HuH-7 (cell line): ENCODE measurements at places on chromosomes 11 and 22.

- DNase-seq, result peak; percentile 55
Observed at GRCh38 chr22:20803696-20804324, 29.9 kb downstream of the SERPIND1 start.

DNA sequence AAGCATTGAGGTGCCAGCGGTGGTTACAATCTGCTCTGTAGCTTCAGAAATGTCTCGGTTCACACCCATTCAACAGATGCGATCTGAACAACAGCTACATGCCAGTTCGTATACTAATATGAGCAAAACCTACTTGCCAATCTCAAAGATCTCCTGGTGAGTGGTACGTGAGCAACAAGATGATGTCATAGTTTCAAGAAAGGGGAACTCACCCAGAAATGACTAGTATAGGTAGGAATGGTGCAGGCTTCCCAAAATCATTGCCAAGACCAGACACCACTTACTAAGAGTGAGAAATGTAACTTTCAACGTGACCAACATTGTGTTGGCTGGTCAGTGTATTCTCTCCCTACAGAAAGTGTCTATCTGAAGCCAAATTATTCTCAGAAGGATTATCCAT is 31.1 kb downstream of the OR6Q1 start:
- DNase-seq, result no peak

GRCh38 chr11:71976551-71976950 is 22.2 kb upstream of the IL18BP start:
- DNase-seq, result no peak

GRCh38 chr11:96267496-96268032 is 75.4 kb downstream of the MAML2 start:
- no peak for DNase-seq

GRCh38 chr11:44574610-44575287 is 9.3 kb downstream of the CD82 start:
- no peak for DNase-seq

DNA sequence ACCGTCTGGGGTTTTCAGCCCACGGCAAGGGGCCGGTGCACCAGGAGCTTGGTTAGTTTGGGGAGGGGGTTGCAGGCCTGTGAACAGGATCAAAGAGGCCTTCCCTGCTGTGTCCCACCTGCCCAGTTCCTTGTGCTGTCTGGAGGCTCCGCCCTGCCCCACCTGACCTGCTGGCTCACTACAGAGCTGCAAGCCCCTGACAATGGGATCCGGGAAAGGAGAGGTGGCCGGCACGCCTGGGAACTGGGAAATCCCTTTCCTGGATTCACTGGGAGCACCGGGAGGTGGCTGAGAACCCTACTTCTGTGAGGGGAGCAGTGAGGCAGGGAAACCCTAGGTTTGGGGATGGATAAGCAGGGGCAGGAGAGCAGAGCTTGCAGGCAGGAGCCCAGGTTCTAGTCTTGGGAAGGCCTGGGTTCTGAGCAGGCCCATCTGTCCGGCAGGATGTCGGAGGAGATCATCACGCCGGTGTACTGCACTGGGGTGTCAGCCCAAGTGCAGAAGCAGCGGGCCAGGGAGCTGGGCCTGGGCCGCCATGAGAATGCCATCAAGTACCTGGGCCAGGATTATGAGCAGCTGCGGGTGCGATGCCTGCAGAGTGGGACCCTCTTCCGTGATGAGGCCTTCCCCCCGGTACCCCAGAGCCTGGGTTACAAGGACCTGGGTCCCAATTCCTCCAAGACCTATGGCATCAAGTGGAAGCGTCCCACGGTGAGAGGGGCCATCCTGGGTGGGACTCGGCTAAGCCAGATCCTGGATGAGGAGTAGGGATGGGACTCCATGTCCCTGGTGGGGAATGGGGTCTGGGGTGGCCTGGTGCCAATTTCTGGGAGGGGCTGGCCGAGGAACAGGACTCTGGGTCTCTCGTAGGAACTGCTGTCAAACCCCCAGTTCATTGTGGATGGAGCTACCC is 786 bp downstream of the CAPN1 start:
- peak; percentile 46 for DNase-seq

GRCh38 chr22:26770624-26771023 is 113.2 kb downstream of the MIAT start:
- no peak for DNase-seq
